ENCODE measurements at places on chromosomes 11 and 22. TPM values are rescaled to one million over a fixed set of nuclear protein-coding genes. Genes with fewer than 3 reads are reported as not detected.

- no peak for DNase-seq
These were observed 985.6 kb downstream of the BRD1 start for GRCh38 chr22:48841881-48842582.

DNA sequence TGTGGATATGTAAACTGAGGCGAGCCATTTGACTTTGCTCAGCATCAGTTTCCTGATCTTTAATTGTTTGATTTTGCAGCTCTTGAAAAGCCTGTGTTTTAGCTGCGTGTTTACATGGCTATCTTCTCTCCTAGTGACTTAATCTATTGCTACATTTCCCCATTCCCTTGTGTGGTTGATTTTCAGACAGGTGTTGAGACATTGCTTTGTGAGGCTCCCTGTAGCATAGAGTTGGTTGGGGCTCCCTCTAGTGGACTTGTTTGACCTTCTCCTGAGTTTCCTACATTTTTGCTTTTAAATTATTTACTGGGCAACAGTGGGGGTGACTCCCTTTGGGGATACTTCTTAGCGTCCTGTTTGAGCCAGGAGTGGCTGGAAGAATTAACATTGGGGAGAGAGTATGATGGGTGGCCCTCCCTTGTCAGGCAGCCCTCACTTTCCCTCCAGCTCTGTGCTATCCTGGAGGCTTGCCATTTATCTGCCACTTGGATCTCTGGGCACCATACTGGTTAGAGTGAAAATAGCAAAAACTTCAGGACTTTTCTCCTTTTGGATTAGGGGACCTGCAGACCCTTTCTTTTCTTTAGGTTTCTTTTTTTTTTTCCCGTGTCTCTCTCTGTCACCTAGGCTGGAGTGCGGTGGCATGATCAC lies 9.2 kb upstream of the CBL start:
- DNase-seq = peak; percentile 85

- no peak for DNase-seq
These were observed 197.0 kb upstream of the CADM1 start for GRCh38 chr11:115700981-115701875.

DNA sequence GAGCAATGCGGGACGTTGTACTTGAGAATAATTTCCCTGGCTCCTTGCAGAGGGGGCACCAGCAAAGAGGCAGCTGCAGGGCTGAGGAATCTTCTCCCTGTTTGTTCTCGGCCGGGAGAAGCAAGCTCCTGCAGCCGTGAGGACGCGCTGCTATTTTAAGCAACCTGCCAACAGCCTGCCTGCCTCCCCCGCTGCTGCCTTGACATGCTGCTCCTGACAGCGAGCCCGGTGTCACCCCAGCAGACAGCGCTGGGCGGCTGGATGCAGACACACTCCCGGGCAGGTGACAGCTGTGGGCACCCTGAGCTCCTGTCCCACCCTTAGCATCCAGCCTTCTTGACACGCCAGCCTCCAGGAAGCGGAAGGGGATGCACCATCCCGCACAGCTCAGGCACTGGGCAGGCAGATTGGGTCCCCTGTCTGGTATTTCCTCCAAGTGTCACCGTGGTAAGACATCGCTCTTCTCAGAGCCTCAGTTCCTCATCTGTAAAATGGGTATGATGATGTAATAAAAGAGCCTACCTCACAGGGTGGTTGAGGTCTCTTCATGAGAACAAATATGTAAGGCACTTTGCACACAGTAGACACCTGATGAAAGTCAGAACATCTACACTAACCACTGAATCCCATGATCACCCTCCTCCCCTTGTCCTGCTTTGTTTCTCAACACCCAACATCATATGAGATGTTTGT lies 530.6 kb downstream of the MN1 start:
- DNase-seq = no peak

DNA sequence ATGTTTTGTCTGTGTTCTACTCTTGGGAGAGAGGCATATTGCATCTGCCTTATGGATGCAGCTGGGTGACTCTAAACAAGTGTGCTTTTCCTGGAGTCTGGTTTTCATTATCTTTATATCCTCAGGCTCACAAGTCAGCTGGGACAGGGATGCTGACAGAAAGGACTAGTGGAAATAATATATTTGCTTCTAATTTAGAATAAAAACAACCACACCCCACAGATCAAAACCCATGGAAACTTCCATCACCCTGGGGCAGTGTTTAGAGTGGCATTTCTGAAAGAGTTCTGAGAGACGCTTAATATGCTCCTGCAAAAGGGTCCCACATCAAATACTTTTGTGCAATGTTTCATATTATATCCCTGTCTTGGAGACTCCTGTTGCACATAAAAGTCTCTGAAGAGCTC lies 20.8 kb downstream of the KCNE3 start:
- no peak for DNase-seq

DNA sequence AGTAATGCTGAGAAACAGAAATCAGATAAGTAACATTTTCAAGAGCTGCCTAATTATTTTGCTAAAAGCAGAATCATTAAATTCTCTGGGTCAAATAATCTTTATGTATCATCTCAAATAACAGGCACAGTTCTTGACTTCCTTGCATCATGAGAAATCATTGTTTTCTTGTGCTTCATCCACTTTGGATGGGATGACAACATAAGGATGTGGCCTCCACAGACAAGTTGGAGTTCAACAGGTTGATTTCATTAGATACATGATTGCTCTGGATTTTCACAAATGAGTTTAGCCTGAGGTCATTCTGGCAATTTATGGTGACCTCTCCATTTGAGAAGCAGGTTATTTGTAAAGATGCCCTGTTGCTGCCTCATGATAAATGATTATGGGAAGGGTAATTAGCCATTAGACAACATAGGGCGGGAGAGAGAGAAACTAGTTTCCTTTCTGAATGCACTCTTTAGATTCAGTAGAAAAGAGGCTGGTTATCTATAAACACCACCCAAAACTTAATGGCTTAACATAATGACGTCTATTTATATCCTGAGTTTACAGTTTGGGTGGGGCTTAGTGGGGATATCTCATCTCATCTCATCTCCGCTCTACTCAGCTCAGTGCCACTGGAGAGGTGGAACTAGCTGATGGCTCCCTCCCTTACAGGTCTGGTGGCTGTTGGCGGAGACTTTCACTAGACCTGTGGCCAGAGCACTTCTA lies 35.0 kb upstream of the ADORA2A start:
- DNase-seq = no peak

DNA sequence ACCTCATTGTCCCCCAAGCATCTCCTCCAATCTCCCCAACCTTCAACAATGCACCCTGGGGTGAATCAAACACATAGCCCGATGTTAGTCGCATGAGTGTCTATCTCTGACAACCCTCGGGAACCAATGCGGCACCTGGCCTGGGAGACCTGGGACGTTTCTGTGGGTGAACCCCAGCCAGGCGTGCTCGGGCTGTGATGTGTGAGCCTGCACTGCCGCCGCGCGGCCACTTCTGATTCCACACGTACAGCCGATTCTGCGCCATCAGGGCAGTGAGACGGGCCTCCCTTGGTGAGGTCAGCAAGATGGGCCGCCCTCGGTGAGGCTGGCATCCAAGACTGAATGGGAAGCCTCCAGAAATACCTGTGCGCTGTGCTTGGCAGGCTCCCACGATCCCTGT lies 5.2 kb upstream of the H19 start:
- no peak for DNase-seq

DNA sequence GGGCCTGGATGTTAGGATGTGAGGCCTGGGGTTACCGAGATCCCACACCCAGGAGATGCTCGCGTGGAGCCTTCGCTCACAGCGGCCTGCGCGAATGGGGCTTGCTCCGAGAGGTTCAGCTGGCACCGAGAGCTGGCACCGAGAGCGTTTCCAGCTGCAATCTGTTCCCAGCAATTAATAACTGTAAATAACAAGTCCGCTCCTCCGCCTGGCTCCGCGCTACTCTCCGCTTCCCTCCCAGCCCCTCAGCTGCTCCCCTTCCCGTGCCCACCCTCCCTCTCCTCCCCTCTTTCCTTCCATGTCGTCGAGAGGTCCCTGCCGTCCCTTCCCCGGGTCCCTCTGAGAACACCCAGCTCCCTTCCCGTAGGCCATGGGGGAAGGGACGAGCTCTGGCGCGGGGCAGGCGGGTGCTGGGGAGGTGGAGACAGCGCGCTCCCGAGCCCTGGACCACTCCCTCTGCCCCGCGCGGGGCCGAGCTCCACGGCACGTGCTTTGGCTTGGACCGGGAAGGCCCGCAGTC lies 110.8 kb downstream of the WNT7B start:
- DNase-seq = no peak

GRCh38 chr11:108341654-108342053 lies 118.8 kb downstream of the ATM start:
- no peak for DNase-seq

DNA sequence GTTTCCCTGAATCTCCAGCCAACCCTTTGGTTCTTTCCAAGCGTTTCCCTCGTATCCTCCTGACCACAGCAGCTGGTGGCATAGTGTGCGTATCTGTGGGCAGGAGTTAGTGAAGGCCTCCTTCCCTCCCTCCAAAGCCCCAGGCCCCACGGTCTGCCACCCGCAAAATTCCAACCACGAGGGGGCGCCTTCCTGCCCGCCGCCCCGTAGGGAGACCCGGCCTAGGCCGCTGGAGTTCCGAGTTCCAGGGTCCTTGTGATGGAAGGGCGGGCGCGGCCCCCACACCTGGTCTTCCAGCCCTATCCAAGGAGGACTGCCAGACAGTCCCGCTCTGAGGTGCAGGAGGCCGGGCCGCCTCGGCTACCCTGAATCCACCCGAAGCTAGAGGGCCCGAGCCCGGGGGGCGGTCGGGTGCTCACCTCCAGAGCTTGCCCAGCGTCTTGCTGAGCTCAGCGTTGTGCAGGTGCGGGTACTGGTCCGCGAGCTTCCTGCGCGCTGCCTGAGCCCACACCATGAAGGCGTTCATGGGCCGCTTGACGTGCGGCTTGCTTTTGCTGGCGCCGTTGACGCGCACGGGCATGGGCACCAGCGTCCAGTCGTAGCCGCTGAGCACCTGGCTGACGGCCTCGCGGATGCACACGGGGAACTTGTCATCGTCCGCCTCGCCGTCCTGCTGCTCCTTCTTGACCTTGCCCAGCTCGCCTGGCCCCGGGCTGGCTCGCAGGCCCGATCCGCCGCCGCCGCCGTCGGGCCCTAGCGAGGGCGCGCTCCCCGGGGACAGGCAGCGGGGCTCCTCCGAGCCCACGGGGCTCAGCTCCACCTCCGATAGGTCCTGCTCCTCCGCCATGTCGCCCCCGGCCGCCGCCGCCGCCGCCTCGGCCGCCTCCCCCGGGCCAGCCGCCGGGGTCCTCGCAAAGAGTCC lies 1.2 kb downstream of the SOX10 start:
- DNase-seq = no peak

GRCh38 chr11:95708681-95709080 lies 80.9 kb downstream of the FAM76B start:
- DNase-seq = no peak

DNA sequence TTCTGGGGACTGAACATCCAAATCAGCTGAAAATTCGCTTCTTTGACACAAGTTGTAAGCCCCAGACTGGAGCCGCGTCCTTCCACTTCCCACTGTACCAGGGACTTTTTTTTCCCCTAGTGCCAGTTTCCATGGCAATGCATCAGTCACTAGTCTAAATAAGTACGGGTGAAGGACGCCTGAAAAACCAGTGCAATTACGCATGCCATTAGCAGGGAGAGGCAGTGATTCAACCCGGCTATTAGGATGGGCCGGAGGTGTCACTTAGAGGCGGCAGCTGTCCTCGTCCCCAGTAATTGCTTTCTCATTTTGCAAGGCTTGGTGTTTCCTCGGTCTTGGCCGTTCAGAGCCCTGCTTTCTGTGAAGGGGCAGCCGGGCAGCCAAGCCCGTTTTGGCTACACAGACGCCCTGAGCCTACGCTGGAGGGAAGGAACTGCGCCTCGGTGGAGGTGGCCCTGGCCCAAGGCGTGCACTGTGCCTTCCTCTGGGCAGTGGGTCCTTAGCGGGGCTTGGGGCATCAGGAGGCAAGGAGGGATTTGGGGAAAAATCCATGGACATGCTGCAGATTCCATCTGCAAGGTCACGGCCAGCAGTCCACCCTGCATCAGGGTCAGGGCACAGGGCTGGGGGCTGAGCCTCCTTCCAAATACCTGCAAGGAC lies 319.7 kb downstream of the CTTN start:
- DNase-seq = no peak

- no peak for DNase-seq
These were observed 2.3 kb upstream of the PNPLA2 start for GRCh38 chr11:816433-816779.

The ART1 gene
- polyA plus RNA-seq = not detected

The NLRP14 gene
- not detected for polyA plus RNA-seq

The RTN4R gene
- polyA plus RNA-seq = 1.2 TPM

The OPCML gene
- 0.11 TPM for polyA plus RNA-seq

The ANGPTL5 gene
- not detected for polyA plus RNA-seq

The PRR33 gene
- polyA plus RNA-seq = not detected

The TSPAN32 gene
- polyA plus RNA-seq = not detected

The TIMP3 gene
- polyA plus RNA-seq = 179 TPM

The SYT8 gene
- not detected for polyA plus RNA-seq

The RAG2 gene
- polyA plus RNA-seq = not detected

All from IMR-90 (cell line).